Right ventricle myocardium superior (tissue), 1 donor: ENCODE measurements at places on chromosomes 3 and 15. TPM values are rescaled to one million over a fixed set of nuclear protein-coding genes. Genes with fewer than 3 reads are reported as not detected.

The PLCB2 gene
- total RNA-seq, result 7.7 TPM

The GOLGA8H gene
- not detected for total RNA-seq

The ACTRT3 gene
- total RNA-seq, result 0.59 TPM

The SSUH2 gene
- 1.00 TPM for total RNA-seq

The SLC12A1 gene
- not detected for total RNA-seq

The AMIGO3 gene
- not detected for total RNA-seq

The LNP1 gene
- total RNA-seq, result 2.6 TPM

DNA sequence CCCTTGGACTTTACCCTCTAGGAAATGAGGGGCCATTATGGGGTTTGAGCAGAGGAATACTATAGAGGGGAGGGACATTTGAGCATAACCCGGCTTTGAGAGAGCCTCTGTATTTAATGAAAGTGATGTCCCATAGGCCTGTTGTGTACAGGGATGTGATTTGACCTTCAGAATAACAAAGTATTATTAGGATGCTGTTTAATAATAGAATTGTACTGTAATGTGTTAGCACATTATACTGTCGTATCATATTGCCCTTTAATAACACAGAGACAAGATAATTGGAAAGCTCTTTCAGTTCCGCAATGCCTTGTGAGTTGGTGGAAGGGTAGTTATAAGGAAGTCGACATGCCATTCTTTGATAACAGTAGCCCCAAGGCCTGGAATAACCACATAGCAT lies 328.3 kb downstream of the RYR3 start:
- no peak for DNase-seq

DNA sequence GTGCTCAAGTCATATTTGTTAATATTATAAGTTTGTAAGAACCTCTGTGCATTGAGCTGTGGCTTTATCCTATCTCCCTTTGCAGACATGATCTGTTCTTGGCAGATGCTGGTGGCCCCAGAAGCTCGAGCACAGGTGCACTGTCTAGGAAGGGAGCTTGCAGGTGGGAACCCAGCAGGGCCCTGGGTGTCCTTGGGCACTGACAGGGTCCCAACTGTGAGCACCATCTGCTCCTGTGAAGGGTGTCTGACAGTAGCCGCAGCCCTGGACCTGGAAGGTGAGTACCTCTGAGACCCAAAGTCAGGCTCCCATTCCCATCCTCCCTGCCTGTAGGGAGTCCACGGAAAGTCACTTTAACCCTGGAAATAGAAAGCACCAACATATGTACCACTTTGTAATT lies 2.4 kb upstream of the REC114 start:
- no peak for DNase-seq

DNA sequence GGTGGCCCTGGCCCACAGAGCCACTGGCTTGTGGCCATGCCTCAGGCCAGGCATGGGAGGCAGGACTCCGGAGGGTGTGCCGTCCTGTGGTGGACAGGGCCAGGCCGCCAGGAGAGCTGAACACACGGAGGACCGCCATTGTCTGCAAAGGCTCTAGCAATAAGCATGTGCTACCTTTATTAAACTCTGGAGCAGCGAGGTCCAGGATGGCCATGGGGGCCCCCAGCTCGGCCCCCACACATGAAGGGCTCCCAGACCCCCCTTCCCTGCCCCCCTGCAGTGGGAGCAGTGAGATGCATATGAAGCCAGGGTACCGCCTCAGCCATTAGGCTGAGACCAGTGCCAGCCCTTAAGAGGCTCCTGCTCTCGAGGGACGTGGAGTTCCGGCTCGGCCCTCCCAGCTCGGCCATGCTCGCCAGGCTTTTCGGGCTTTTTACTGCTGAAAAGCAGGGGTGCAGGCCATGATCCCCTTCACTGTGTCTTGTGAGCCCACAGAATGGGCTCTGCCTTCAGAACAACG lies 2.7 kb downstream of the AMIGO3 start:
- no peak for DNase-seq

- DNase-seq, result no peak
Observed at GRCh38 chr3:109346770-109347295, 9.5 kb upstream of the DPPA4 start.

DNA sequence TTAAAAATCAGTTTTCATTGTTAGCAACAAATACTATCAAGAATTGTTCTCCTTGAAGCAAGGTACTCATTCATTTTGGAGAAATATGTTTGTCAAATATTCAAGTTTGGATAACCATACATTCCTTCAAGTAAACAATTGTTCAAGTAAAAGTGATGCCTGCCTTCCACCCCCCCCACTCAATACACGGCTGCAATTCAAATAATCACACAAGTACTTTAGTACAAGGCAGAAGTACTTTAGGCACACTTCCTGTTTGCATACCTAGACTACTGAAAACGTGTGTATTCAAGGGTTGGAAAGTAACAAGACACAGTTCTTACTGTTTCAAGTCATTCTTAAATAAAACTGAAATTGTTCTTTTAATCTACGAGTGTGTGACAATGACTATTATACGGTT lies 45.4 kb downstream of the TJP1 start:
- DNase-seq, result no peak

DNA sequence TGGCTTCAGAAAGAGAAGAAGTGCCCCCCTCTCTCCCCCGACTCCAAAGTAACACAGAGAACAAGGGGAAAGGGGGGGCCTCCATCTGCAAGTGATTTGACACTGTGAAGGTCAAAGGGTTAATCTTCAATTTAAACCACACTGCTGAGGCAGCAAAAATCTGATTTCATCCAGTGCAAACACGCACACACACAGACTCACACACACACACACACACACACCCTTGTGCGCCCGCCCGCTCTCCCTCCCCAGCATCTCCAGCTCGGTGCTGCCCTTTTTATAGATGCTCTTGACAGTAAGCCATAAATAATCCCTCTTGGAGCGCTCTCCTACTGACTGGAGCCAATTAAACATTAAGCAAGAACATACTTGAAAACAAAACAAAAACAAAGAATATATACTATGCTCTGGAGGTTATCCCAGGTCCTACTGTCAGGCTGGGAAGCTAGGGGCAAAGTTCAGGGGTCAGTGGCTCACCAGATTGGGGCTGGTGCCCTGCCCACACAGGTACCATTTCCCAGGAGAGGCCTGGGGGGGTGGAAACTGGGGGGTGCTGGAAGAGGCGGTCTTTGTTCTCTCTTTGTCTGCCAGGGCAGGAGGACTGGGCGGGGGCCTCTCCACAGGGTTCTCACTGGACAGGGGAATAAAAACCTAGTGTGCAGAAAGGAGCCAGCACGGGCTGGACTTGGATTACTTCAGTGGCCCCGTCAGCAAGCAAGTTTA lies 16.3 kb downstream of the BMF start:
- DNase-seq, result peak; percentile 87

GRCh38 chr15:39083213-39083612 lies 497.7 kb upstream of the THBS1 start:
- no peak for DNase-seq

- DNase-seq, result no peak
Observed at GRCh38 chr3:170606675-170607074, 20.8 kb upstream of the SLC7A14 start.

DNA sequence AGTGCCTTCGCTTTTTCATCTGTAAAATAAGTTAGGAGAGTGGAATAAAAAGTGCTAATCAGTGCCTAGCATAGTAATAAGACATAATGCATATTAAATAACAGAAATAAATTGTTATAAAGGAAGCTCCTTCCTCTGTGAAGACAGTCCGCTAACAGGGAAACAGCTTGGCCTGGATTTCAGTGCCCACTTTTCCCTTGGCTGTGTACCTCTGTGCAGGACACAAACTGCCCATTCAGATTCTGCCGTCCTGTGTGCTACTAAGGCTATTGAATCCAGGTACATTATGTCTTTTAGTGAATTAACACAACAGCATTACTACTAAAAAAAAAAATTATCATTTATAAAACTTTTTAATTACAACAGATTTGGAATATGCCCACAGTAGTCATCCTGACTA lies 90.7 kb downstream of the TBL1XR1 start:
- no peak for DNase-seq

DNA sequence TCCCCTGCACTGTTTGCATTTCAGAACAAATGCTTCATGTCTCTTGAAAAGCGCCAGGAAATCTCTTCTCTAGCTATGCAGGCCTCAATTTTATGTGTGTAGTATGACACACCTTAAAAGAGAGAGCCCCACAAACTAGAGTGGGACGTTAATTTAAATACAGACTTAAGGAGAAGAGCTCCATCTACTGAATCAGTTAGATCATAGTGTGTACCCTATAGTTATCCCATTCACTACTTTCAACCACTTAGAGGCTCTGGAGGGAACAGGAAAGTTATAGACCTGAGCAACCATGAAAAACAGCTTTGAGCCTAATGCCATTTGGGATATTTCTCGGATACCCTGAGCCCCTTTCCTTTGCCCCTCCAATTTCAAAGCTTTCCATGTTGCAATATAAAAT lies 153.7 kb downstream of the TIGIT start:
- DNase-seq, result no peak

- no peak for DNase-seq
Observed at GRCh38 chr3:27536491-27536890, 52.3 kb upstream of the SLC4A7 start.

GRCh38 chr15:75675579-75676404 lies 28.1 kb downstream of the SNX33 start:
- peak; percentile 65 for DNase-seq

- DNase-seq, result no peak
Observed at GRCh38 chr15:83538682-83539081, 91.5 kb downstream of the SH3GL3 start.

- DNase-seq, result no peak
Observed at GRCh38 chr15:54884312-54884711, 312.4 kb downstream of the RSL24D1 start.
